ENCODE measurements at places on chromosomes 2 and 18.

DNA sequence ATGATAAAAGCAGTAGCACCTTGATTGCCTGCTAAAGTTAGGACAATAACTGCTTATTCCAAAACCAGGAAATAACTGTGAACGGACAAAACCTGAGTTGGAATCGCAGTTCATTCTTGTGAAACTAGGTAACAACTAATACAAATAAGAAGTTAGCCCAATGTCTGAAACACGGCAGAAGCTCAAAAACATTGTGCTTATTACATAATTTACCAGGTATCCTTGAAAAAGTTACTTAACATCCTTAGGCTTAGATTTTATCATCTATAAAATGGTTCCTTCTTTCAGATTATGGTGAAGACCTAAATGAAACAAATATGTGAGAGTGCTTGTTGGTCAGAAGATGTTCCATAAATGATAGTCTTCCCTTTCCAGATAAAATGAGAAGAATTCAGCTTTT lies 32.4 kb downstream of the RTN4 start:
- peaks cover 14% of the 10 kb centered on the region for H3K4me1 ChIP-seq
- DNase-seq: no peak
- no peak overlapping the region for H3K4me3 ChIP-seq
- peak overlapping the region; percentile 10 for H3K27ac ChIP-seq

GRCh38 chr18:44598514-44598913 lies 82.2 kb upstream of the SETBP1 start:
- H3K4me1 ChIP-seq: peaks cover 3% of the 10 kb centered on the region
- peaks cover 29% of the 10 kb centered on the region for H3K27me3 ChIP-seq
- H3K27ac ChIP-seq: no peak overlapping the region
- no peaks in the 10 kb centered on the region for H3K36me3 ChIP-seq
- no peak for DNase-seq

DNA sequence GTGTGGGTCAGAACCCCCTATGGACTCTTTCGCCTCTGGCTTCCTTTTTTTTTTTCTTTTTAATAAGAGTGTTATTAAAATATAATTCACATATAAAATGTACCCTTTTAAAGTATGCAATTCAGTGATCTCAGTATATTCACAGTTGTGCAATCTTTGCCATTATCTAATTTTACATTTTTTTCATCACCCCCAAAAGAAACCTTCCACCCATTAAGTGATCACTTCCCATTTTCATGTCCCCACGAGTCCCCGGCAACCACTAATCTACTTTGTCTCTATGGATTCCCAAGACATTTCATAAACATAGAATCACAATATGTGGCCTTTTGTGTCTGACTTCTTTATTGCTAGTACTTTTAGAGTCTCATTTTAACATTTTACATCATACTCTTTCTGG lies 38.7 kb upstream of the ANXA4 start:
- no peak for DNase-seq
- no peak overlapping the region for H3K4me3 ChIP-seq
- H3K27me3 ChIP-seq: no peaks in the 10 kb centered on the region
- H3K4me1 ChIP-seq: peaks cover 16% of the 10 kb centered on the region
- H3K27ac ChIP-seq: no peak overlapping the region

- H3K36me3 ChIP-seq: peaks cover 2% of the 10 kb centered on the region
- no peak overlapping the region for H3K27ac ChIP-seq
- peaks cover 30% of the 10 kb centered on the region for H3K27me3 ChIP-seq
- H3K4me1 ChIP-seq: no peaks in the 10 kb centered on the region
Observed at GRCh38 chr18:25181581-25181980, 170.4 kb downstream of the ZNF521 start.

DNA sequence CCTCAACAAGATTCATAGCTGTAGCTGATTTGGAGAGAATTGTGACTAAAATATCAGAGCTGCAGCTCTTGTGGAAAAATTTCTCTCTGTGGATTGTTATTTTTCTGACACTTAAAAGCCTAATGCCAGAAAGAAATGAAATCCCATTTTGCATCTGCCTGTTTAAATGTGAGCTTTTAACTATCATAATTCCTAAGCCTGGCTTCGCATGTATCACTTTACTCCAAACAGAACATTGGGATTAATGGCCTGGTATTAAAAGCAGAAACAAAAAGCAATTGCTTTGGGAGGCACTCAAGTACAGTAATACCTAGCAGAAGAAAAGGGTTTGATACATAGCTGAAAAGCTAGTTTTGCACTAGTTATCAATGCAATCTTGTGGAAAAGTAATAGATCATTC lies 164.2 kb upstream of the FSHR start:
- no peak overlapping the region for H3K4me3 ChIP-seq
- no peaks in the 10 kb centered on the region for H3K36me3 ChIP-seq
- no peak overlapping the region for H3K27ac ChIP-seq

GRCh38 chr2:70946832-70947442 lies 11.2 kb downstream of the ATP6V1B1 start:
- H3K36me3 ChIP-seq: no peaks in the 10 kb centered on the region
- H3K27ac ChIP-seq: no peak overlapping the region
- no peak overlapping the region for H3K4me3 ChIP-seq
- peaks cover 11% of the 10 kb centered on the region for H3K4me1 ChIP-seq

DNA sequence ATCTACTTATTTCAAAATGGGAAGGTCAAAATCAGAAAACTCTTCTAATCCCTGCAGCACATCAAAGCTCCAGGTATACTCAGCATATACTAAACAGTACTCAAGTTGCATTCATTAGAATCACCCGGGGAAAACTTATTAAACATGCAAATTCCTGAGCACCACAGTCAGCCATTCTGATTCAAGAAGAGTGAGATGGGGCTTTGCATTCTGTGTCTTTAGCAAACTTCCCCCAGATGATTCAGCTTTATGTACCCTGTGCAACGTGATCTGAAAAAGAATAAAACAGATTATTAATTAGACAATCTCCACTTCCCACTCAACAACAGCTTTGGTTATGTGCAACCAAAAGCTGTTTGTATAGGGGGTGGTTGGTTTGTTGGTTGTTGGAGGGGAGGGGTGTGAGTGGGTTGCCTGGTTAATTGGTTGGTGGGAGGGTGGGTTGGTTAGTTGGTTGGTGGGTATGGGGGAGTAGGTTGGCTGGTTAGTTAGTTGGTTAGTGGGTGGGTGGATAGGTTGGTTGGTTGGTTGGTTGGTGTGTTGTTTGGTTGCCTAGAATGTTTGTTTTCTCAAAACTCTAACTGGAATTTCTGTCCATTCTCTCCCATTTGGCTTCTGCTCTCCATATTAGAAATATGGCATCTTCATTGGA lies 112.5 kb upstream of the AGAP1 start:
- no peak for DNase-seq
- H3K36me3 ChIP-seq: peaks cover 2% of the 10 kb centered on the region
- peaks cover 19% of the 10 kb centered on the region for H3K27me3 ChIP-seq
- no peak overlapping the region for H3K27ac ChIP-seq
- no peaks in the 10 kb centered on the region for H3K4me1 ChIP-seq
- no peak overlapping the region for H3K4me3 ChIP-seq

- DNase-seq: no peak
- H3K36me3 ChIP-seq: peaks cover 2% of the 10 kb centered on the region
- no peak overlapping the region for H3K27ac ChIP-seq
- H3K4me1 ChIP-seq: peaks cover 32% of the 10 kb centered on the region
Observed at GRCh38 chr18:76443519-76444445, 51.3 kb downstream of the ZNF516 start.

DNA sequence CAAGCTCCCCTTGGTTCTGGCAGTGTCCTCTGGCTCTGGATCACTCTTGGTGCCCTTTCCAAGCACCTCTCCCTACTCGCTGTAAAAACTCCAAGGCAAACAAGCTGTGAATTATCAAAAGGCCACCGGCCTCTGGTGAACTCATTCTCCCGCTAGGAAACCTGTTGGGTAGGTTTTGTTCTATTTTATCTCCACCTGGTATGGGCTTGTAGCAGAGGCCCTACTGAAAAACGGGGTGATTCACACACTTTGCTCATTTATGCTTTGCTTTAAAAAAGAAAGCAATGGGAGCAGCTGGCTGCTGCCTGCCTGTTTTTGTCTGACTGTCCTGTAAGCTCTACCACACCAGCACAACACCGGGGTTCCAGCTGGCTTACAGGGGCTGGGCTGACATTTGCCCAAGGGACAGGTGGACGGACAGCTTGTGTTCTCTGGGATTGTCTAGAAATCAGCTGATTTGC lies 56.8 kb downstream of the SH3BP4 start:
- H3K4me3 ChIP-seq: no peak overlapping the region
- H3K27ac ChIP-seq: no peak overlapping the region
- peaks cover 33% of the 10 kb centered on the region for H3K27me3 ChIP-seq
- H3K4me1 ChIP-seq: no peaks in the 10 kb centered on the region
- no peak for DNase-seq

DNA sequence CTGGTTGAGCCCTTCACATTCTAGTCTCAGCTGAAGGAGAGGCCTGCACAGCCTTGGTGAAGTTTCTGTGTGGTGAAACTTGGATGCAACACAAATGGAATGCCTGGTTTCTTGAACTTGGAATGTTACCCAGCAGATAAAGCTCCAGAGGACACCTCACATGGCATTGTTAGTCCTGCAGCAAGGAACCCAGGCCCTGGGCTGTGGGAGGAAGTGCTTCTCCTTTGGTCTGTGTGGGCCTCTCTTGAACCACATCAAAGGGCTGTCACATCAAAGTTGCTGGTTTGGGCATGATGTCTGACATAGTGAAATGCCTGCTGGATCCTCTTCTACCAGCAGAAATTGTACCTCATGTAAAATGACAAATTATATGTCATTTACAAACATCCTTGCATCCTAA lies 198.5 kb downstream of the FHOD3 start:
- H3K36me3 ChIP-seq: no peaks in the 10 kb centered on the region
- H3K27me3 ChIP-seq: peaks cover 18% of the 10 kb centered on the region
- DNase-seq: no peak
- H3K4me1 ChIP-seq: peaks cover 5% of the 10 kb centered on the region

- H3K4me3 ChIP-seq: no peak overlapping the region
- peaks cover 24% of the 10 kb centered on the region for H3K27me3 ChIP-seq
- no peak overlapping the region for H3K27ac ChIP-seq
- no peaks in the 10 kb centered on the region for H3K4me1 ChIP-seq
- DNase-seq: no peak
- no peaks in the 10 kb centered on the region for H3K36me3 ChIP-seq
Observed at GRCh38 chr2:53445383-53446070, 322.1 kb upstream of the CHAC2 start.

- H3K4me3 ChIP-seq: no peak overlapping the region
- peaks cover 7% of the 10 kb centered on the region for H3K27me3 ChIP-seq
- H3K4me1 ChIP-seq: peaks cover 5% of the 10 kb centered on the region
- peaks cover 6% of the 10 kb centered on the region for H3K36me3 ChIP-seq
- DNase-seq: no peak
Observed at GRCh38 chr2:190787743-190788235, 92.8 kb upstream of the GLS start.

DNA sequence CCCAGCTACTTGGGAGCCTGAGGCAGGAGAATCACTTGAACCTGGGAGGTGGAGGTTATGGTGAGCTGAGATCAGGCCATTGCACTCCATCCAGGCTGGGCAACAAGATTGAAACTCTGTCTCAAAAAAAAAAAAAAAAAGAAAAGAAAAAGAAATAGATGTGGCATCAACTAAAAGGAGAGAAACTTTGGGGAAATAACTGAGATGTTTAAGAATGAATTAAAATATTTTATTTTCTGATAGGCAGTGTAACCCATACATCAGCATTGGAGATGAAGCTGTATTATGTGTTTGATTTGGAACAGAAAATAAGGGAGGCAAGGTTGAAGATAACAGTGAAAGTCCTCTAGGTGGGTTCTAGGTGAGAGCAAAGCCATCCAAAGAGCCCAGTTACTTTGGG lies 110.7 kb upstream of the HNRNPA3 start:
- no peak overlapping the region for H3K4me3 ChIP-seq
- peaks cover 17% of the 10 kb centered on the region for H3K27me3 ChIP-seq
- DNase-seq: no peak
- no peak overlapping the region for H3K27ac ChIP-seq
- H3K36me3 ChIP-seq: no peaks in the 10 kb centered on the region

DNA sequence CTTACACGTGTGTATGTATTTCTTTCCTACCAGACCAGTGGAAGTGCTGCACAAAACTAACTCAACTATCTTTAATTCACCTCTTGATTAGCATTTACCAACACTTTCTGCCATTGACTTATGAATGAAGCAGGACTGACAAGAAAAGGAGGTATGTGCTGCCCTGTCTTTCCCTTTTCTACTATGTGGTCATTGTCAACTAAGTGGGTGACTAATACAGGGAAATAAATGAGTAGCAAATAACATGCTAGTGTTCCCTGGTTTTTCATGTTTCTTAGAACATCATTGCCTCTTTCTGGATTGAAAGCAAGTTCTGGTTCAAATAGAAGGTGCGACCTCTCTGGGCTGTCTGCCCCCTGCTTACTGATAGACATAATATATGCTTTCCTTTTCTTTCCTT lies 58.0 kb downstream of the LINC00305 start:
- DNase-seq: no peak
- H3K4me3 ChIP-seq: no peak overlapping the region
- H3K36me3 ChIP-seq: no peaks in the 10 kb centered on the region
- peaks cover 11% of the 10 kb centered on the region for H3K27me3 ChIP-seq
- H3K4me1 ChIP-seq: no peaks in the 10 kb centered on the region
